Fibroblast of skin of right biceps (primary cell): ENCODE measurements at places on chromosomes 11 and 22.
A peak's percentile ranks its signal among the peaks of the same experiment; 100 is the strongest.

DNA sequence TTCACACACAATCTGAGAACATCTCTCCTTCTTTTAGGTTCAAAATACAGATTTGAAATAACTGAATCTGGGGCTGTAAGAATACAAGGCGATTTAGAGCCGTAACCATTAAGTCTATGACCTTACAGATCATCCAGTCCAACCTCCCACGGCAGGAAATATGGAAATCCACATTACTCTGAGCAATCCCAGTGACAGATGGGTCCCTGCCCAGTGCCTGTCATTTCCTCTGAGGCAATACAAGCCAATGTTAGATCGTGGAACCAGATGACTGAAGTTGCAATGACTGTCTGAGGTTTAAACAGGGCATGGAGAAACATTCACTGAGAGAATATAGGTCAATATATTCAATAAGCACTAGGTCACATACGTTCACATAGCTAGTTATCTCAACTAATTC is 77.4 kb upstream of the OR5AK2 start:
- DNase-seq = peak; percentile 5

DNA sequence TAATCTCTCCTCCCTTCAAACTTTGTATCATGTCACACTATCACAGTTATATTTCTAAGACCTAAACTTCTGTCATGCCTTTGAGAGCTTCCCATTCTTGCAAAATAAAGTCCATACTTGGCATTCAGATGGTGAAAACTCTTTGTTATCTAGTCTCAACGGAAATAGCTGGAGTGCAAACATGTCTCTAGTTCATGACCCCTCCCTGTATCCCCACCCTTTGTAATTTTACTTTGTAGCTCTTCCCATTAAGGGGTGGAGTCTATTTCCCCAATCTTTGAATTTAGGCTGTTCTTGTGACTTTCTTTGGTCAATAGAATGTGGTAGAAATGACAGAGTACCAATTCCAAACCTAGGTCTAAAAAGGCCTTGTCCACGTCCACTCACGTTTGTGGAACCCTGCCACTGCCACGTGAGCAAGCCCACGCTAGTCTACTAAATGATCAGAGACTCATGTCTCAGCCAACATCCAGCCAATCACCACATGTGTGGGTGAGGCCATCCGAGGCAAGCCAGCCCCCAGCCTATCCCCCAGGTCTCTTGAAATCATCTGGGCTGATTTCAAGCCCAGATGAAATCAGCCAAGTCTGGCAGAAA is 23.4 kb downstream of the SLN start:
- no peak for DNase-seq

DNA sequence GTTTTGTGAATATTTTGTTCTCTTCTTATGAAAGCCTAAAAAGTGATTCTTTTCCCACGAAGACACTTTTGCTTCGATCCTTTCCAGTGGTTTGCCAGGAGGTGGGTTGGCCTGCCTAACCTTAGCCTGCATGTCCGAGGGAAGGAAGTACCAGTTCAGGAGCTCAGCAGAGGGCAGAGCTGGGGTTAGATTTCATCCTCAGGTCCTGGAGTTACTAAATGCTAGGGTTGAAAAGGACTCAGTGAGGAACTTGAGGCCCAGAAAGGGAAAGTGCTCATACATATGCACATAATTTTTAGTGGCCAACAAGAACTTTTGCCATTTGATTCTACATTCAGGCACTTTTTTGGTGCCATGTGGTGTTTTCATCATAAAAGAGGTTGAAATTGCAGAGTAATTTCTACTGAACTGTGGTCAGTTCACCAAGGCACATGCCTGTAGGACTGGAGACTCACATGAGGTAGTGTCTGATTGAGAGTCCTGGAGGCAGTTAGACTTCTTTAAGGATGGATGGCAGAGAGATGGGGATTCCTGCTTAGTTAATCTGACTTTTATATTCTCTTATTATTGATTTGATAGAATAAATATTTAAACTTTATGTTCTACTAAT is 36.7 kb downstream of the NCAM1 start:
- no peak for DNase-seq

GRCh38 chr11:117876341-117877119 is at the start of gene FXYD6:
TSS of gene FXYD6 (minus strand) at chr11:117876658. CDS start at chr11:117842776, 33,882 bp downstream.
- DNase-seq = peak; percentile 44

DNA sequence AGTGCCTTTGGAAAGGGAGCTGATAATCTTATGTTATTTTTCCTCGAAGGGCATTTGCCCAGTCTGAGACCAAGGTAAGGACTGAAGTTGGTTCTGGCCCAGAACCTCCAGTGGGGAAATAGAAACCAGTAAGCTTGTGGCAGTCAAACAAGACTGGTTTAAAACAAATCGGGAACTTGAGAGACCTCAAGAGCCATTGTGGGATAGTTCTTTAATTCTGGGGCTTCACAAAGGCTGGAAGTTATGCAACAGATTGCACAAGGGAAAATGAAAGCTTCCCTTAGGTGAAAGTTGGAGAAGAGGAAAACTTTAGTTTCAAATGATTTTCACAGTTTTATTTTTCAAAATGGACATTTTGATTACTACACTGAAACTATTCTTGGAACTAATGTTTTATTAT is 33.5 kb upstream of the RAB38 start:
- DNase-seq = no peak

GRCh38 chr11:117081908-117082307 is 16.3 kb downstream of the SIK3 start:
- no peak for DNase-seq

DNA sequence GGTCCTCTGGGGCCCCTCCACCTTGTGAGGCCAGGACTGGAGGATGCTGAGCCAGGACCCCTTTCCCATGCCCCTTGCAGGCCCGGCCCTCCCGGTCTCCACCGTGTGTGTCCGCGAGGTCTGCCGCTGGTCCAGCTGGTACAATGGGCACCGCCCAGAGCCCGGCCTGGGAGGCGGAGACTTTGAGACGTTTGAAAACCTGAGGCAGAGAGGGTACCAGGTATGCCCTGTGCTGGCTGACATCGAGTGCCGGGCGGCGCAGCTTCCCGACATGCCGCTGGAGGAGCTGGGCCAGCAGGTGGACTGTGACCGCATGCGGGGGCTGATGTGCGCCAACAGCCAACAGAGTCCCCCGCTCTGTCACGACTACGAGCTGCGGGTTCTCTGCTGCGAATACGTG is 17.9 kb downstream of the MUC5B start:
- DNase-seq = no peak

DNA sequence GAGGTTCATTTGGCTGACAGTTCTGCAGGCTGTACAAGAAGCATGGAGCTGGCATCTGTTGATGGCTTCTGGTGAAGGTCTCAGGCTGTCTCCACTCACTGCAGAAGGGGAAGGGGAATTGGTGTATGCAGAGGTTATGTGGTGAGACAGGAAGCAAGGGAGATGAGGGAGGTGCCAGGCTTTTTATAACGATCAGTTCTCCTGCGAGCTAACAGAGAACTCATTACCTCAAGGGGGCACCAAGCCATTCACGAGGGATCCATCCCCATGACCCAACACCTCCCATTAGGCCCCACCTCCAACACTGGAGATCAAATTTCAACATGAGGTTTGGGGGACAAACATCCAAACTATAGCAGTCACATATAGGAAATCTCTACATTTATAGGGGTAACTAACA is 38.7 kb upstream of the E2F8 start:
- no peak for DNase-seq

DNA sequence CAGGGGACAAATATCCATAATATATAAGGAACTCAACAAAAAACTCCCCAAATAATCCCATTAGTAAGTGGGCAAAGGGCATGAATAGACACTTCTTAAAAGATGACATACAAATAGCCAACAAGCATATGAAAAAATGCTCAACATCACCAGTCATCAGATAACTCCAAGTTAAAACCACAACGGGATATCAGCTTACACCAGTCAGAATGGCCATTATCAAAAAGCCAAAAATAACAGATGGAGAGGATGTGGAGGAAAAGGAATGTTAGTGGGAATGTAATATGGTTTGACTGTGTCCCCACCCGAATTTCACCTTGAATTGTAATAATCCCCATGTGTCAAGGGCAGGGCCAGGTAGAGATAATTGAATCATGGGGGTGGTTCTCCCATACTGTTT is 350.1 kb downstream of the GUCY1A2 start:
- peak; percentile 70 for DNase-seq

DNA sequence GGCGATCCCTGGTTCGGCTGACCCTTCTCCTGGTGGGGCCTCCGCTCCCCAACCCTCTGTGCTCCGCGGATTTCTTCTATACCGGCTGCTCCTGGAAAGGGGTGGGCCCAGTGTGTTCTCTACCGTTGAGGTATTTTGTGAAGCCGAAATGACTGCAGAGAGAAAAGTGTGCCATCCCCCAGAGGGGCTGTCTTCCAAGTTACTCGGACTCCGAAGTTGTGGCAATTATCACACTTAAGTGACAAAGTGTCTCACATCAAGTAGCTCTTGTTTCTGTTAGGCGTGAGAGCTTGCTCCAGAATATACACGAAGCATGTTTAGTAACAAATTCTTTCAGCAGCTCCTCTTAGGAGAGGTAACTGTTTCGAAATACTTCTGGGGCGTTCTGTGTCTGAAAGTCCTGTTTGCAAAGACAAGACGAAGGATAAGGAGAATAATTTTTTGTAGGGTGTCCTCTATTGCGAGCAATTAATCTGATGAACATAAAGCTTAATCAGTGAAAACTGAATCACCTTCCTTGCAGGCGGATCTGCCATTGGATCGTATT is 434 bp downstream of the XPNPEP3 start:
- no peak for DNase-seq

DNA sequence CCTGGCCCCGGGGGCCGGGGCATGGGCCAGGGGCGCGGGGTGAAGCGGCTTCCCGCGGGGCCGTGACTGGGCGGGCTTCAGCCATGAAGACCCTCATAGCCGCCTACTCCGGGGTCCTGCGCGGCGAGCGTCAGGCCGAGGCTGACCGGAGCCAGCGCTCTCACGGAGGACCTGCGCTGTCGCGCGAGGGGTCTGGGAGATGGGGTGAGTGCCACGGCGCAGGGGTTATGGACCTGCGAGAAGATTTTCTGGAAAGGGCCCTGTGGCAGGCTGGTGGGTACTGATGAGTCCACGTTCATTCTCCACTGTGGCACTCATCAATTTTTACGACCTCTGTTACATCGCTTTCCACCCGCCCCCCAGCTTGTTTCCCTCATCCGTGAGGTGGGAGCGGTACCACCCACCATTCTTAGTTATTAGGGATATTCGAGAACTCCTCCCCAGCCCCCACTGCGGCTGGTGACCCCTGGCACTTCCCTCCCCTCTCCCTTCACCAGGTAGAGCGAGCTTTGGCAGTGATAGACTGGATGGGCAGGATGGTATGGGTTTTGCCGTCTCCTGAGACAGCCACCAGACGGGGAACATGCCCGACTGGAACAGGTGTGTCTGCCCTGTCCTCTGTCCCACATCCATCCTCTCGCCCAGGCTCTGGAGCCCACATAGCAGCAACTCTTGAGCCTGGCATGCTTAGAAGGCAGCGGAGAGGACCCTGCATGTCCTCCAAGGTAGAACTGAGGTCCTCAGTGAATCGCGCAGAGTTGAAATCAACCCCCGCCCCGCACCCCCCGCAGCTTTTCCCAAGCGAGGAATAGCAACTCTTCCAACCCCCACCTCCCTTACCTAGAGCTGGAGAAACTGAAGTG is 562 bp downstream of the DGAT2 start:
- no peak for DNase-seq

- no peak for DNase-seq
These were observed 72.4 kb downstream of the LDLRAD3 start for GRCh38 chr11:36016263-36016662.

DNA sequence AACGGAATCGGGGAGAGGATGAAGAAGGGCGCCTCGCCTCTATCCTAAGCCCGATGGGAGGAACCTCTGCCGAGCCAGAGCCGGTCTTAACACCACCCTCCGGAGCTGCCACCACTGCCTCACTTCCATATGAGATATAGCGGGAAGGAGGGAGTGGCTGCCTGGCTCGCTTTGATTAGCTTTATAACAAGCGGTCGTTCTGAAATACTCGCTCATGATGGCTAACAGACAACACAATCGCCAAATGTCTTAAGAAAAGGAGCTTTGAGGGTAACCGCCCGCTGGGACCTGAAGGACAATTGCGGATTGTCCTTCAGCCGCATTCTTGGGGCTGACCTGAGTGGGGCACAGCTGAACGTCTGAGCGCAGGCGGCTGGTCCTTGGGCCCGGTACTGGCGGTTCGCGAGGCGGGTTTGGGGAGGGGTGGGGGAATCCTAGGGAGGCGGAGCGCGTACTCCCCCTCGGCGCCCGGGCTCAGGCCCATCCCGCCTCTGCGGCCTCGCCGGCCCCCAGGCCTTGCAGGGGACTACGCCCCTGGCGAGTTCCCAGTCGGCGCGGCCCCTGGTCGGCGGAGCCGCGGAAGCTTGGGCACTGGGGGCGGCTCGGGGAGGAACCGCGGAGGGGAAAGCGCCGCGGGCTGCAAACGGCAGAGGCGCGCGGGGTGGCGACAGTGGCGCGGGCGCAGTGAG is at the start of gene PLAAT5:
Gene PLAAT5, minus strand, starts transcription at position 617 of the 689 bp plus-strand sequence. Its CDS starts 133 bp downstream, at position 484.
- DNase-seq = peak; percentile 6

DNA sequence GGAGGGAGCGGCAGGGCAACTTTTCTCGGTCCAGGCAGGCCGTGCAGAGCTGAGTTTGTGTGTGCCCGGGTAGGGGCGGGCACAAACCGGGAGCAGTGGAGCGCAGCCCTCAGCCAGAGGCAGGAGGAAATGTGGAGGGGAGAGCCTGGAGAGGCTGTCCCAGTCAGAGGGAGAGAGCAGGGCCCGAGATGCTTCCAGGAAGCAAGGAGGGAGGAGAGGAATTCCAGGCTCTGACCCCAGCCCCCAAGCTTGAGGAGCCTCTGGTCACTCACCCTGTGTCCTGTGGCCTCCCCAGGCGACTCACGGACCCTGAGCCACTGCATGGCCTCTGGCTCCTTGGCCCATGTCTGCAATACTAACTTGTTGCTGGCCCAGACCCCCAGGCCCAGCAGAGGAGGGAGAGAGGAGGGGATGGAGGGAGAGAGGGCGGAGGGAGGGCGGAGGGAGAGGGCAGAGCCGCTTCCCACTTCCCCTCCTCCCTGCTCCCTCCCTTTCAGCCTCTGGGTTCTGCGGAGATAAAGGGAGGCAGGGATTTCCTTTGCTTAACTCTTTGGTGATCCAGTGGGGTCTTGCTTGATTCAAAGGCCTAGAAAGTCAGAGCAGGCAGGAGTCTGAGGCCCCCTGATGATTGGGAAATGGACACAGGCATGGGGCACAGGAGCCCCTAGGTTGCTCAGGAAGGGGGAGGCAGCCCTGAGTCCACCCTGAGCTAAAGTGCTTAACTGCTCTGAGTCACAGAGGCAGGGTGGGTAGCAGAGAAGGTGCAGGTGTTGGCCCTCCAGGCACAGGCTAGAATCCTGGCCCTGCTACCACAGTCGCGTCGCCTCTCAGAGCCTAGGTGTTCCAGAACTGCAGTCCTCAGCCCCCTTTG is at the start of gene C1QTNF6:
Gene C1QTNF6, minus strand, starts transcription at position 357 of the 871 bp plus-strand sequence. Its CDS starts 34 bp downstream, at position 323.
- DNase-seq = peak; percentile 74

- DNase-seq = no peak
These were observed 928 bp downstream of the FBXO7 start for GRCh38 chr22:32475468-32476010.

- DNase-seq = peak; percentile 40
These were observed 40.4 kb upstream of the AMPD3 start for GRCh38 chr11:10414659-10415058.

- DNase-seq = peak; percentile 7
These were observed 8.9 kb upstream of the OR2D3 start for GRCh38 chr11:6911948-6912347.

- DNase-seq = no peak
These were observed 68.5 kb downstream of the PIWIL3 start for GRCh38 chr22:24706054-24706453.
